ENCODE measurements at places on chromosomes 3 and 15. TPM values are rescaled to one million over a fixed set of nuclear protein-coding genes. Genes with fewer than 3 reads are reported as not detected.
A peak's percentile ranks its signal among the peaks of the same experiment; 100 is the strongest.

The C2CD4B gene
- 2.4 TPM for total RNA-seq

The GTF2A2 gene
- total RNA-seq: 136 TPM

GRCh38 chr3:187000711-187001151 lies 70.4 kb downstream of the ST6GAL1 start:
- H3K4me3 ChIP-seq: no peak overlapping the region
- H3K27me3 ChIP-seq: no peaks in the 10 kb centered on the region
- no peak for DNase-seq
- no peak overlapping the region for H3K27ac ChIP-seq

DNA sequence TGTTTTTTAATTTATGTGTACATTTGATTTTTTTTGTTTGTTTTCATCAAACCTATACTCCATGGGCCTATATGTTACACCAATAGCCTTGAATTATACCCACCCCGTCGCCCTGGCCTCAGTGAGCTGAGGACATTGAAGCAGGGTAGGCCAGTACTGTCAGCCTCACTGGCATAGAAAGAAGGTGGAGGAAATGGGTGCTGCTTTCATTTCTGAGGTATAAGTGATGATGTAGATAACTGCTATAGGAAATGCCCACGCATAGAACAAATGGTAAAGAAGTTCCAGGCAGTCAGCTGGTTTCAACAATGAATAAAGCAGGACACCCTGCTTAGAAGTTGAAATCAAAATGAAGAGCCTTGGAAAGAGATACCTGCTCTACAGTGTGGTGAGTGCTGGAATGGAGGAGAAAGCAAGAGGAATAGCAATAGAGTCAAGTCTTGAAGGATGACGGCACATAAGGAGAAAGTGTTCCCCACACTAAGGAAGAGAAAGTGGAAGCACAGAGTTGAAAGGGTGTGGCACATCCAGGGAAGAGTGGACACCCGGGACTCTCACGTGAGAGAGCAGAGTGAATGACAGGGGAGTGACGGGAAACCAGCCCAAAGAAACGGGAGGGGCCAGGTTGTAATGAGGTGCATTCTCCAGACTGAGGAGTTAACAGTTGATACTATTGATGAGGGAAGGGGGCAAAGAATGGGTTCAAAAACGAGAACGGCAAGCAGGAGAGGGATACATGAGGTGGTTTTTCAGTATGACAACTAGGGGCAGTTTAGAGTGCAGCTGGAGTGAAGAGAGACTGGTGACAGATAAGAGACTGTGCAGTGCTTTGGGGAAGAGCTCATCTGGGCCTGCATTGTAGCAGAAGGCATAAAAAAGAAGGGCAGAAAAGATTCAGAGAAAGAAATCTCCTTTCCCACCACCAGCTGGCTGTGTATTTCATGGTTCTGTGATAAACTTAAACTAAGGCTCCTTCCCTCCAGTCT lies 70.5 kb downstream of the KLHL25 start:
- H3K36me3 ChIP-seq: peaks cover 84% of the 10 kb centered on the region
- H3K4me3 ChIP-seq: no peak overlapping the region
- DNase-seq: no peak
- H3K4me1 ChIP-seq: peaks cover 24% of the 10 kb centered on the region
- no peaks in the 10 kb centered on the region for H3K27me3 ChIP-seq

DNA sequence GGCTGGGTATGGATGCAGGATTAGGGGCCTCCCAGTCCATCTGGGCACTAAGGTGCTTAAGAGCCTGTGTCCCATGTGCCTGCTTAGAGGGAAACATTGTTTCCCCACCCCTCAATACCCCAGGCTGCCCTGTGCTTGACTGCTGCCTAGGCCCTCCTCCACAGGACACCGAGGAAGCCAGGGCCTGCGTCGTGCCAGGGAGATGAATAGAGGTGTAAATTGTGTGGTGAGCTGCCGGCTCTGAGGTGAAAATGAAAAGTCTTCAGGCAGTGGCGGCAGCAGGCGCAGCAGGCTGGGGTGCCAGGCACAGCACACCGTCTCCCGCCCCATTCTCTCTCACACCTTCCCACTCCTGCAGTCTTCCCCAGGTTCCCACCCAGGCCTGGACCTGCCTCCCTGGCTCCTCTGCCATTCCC lies 13.9 kb upstream of the GRM2 start:
- no peaks in the 10 kb centered on the region for H3K4me1 ChIP-seq
- H3K27ac ChIP-seq: no peak overlapping the region
- no peak overlapping the region for H3K4me3 ChIP-seq

DNA sequence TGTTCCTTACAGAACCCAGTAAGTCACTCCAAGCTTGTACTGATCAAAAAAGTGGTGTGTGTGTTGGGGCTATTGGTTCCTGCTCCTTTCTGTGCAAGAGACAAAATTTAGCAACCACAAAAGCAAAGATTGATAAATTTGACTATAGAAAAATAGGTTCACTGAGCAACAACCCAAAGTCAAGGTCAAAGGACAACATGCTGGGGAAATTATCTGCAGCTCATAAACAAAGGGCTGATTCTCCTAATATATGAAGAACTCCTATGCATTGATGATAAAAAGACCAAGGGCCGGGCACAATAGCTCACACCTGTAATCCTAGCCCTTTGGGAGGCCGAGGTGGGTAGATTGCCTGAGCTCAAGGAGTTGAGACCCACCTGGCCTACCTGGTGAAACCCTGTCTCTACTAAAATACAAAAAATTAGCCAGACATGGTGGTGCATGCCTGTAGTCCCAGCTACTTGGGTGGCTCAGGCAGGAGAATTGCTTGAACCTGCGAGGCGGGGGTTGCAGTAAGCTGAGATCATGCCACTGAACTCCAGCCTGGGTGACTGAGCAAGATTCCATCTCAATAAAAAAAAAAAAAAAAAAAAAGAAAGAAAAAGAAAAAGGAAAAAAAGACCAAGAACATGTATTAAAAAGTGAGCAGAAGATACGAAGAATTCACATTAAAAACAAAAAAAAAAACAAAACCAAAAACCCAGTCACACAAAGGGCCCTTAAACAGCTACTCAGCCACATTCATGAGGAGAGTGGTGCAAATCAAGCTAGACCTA lies 29.8 kb downstream of the PPCDC start:
- no peak for DNase-seq
- H3K4me3 ChIP-seq: no peak overlapping the region
- no peaks in the 10 kb centered on the region for H3K36me3 ChIP-seq
- no peaks in the 10 kb centered on the region for H3K27me3 ChIP-seq
- H3K27ac ChIP-seq: no peak overlapping the region

DNA sequence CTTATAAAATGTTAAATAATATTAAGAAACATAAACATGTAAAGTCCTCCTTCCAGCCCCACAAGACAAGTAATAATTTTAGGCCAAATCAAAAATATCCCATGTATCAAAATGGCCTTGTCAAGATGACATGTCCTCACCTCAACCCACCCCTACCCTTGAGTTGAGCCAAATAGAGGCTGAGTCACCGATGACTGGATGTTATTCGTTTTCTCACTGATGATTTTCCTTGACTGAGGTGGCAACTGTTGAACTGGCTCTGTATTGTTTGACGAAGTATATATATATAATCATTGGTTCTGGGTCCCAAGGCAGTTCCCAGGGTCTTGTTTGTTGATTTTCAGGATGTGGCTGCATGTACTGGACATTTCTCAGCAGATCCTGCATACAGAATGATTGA lies 75.3 kb downstream of the TMEM108 start:
- no peak overlapping the region for H3K4me3 ChIP-seq
- peaks cover 10% of the 10 kb centered on the region for H3K4me1 ChIP-seq
- no peaks in the 10 kb centered on the region for H3K36me3 ChIP-seq

The ITIH1 gene
- total RNA-seq: 1.3 TPM

The ACKR4 gene
- total RNA-seq: 0.77 TPM

GRCh38 chr3:114624047-114624445 lies 330.2 kb downstream of the TIGIT start:
- peaks cover 64% of the 10 kb centered on the region for H3K4me1 ChIP-seq
- no peaks in the 10 kb centered on the region for H3K27me3 ChIP-seq
- peak overlapping the region; percentile 95 for H3K27ac ChIP-seq
- DNase-seq: peak; percentile 39

DNA sequence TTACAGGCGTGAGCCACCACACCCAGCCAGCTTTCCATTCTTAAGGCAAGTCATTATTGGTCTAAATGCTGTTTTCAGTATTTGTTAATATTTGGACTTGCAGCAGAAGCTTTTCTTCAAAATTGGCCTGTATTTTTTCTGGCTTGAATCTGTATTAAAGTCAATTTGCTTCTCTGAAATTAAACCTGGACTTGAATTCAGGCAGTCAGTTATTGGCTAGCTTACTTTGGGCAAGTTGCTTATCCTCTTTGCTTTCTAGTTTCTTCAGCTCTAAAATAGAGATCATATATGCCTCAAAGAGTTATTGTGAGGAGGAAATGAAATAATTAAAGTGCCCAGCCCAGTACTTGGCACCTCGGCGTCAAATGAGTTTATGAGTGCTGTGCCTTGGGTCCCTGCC lies 17.3 kb downstream of the STARD9 start:
- no peak overlapping the region for H3K27ac ChIP-seq
- no peaks in the 10 kb centered on the region for H3K4me1 ChIP-seq
- no peak overlapping the region for H3K4me3 ChIP-seq

The RTP3 gene
- total RNA-seq: not detected

GRCh38 chr3:193230610-193231009 lies 10.4 kb upstream of the PLAAT1 start:
- no peak for DNase-seq
- no peaks in the 10 kb centered on the region for H3K27me3 ChIP-seq
- no peak overlapping the region for H3K27ac ChIP-seq
- no peak overlapping the region for H3K4me3 ChIP-seq
- H3K4me1 ChIP-seq: no peaks in the 10 kb centered on the region

DNA sequence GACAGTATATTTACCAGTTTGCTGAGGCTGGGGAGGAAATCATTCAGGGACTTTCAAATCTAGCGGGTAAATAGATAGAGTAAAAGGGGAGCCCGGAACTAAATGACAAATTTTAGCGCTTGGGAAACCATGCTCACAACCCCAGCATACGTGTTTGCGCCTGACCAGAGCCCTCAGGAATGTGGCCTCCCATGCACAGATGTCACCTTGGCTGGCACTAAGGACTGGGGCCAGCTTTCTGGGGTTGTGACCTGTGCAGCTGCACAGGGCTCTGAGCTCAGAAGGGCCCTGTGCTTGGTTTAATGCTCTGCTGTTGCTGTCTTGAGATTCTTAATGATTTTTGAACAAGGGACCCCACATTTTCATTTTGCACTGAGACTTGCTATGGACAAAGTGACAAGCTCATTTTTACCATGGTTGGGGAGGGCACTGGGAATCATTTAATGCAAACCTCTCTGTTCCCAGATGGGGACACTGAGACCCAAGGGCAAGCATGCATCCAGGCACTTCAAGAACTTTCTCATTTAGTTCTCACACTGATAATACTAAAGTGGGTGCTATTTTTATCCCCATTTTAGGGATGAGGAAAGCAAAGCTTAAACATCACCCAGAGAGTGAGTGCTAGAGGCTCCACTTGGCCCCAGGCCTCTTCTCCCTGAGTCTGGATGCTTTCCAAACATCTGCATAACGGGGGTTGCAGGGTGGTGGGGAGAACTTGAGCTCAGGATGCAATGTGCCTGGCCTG lies 44.1 kb upstream of the FAM107A start:
- no peak overlapping the region for H3K27ac ChIP-seq
- no peaks in the 10 kb centered on the region for H3K36me3 ChIP-seq
- H3K4me1 ChIP-seq: no peaks in the 10 kb centered on the region
- H3K27me3 ChIP-seq: no peaks in the 10 kb centered on the region
- DNase-seq: no peak
- no peak overlapping the region for H3K4me3 ChIP-seq

DNA sequence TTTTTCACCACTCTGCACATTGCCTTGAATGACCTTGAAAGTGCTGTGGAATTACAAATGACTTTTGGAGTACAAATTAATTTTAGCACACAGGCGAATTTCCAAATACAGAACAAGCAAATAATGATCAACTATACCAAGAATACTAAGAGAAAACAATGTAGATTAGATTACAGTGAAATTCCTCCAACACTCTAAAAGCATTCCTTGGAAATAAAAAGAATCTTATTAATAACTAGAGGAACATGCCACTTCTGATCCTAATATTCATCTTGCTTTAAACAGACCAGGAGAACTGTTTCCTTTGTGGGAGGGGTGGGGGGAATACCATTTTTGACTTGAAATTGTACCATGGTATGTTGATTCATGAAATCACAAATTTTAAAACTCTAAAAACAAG lies 167.5 kb downstream of the SUCLG2 start:
- no peaks in the 10 kb centered on the region for H3K27me3 ChIP-seq
- DNase-seq: no peak
- H3K4me1 ChIP-seq: no peaks in the 10 kb centered on the region
- no peak overlapping the region for H3K27ac ChIP-seq

GRCh38 chr3:7447197-7447769 lies 586.4 kb downstream of the GRM7 start:
- no peak overlapping the region for H3K27ac ChIP-seq
- no peak for DNase-seq
- no peaks in the 10 kb centered on the region for H3K36me3 ChIP-seq
- no peaks in the 10 kb centered on the region for H3K27me3 ChIP-seq
- no peak overlapping the region for H3K4me3 ChIP-seq
- H3K4me1 ChIP-seq: no peaks in the 10 kb centered on the region

GRCh38 chr3:99638167-99638948 lies at the start of gene COL8A1:
COL8A1 (plus strand) TSS chr3:99638594; CDS start chr3:99790683, 152,089 bp downstream.
- peaks cover 17% of the 10 kb centered on the region for H3K4me1 ChIP-seq
- H3K4me3 ChIP-seq: no peak within 1 kb of the TSS
- no peaks in the 10 kb centered on the region for H3K36me3 ChIP-seq
- H3K27me3 ChIP-seq: peaks cover 30% of the 10 kb centered on the region

DNA sequence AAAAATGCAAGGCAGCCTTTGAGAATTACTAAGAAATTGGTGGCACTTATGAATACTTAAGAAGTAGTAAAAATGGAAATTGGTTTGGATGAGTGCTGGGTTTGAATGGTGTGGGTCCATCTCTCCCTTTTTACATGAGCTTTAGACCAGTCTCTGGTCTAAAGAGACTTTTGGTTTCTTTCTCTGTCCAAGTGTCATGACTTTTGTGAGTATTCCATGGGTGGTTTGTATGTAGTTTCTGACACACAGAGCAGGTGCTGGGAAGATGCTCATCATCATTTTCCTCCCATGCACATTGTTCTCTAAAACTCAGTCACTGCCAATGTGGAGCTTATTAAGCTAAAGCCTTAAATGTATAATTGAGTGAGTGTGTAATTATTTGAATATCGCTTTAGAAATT lies 63.5 kb downstream of the KAT2B start:
- no peaks in the 10 kb centered on the region for H3K27me3 ChIP-seq
- no peaks in the 10 kb centered on the region for H3K4me1 ChIP-seq
- no peak for DNase-seq
- H3K36me3 ChIP-seq: no peaks in the 10 kb centered on the region
- no peak overlapping the region for H3K4me3 ChIP-seq

DNA sequence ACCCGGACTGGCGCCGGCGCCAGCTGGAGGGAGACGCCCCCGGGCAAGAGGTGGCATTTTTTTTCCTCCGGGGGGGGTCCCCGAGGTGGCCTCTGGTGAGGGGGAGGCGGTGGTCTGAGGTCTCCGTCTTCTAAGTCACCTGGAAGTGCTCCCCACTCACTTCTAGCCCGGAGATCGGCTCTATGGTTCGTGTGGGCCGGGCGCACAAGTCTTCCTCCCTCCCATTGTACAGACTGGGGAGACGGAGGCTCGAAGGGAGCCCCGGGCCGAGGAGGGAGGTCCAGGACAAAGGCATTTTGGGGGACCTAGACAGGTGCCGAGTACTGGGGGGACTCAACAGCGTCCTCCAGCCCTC lies 4.4 kb downstream of the GATA2 start:
- DNase-seq: no peak
- H3K4me3 ChIP-seq: no peak overlapping the region
- H3K27me3 ChIP-seq: peaks cover 96% of the 10 kb centered on the region
- H3K4me1 ChIP-seq: peaks cover 42% of the 10 kb centered on the region
- H3K36me3 ChIP-seq: no peaks in the 10 kb centered on the region

GRCh38 chr3:124887177-124887931 lies at the start of gene ITGB5:
ITGB5 (minus strand) TSS chr3:124887365; CDS start chr3:124887000, 365 bp downstream.
- no peaks in the 10 kb centered on the region for H3K36me3 ChIP-seq
- H3K27ac ChIP-seq: peak within 1 kb of the TSS; percentile 89
- peaks cover 25% of the 10 kb centered on the region for H3K4me1 ChIP-seq
- peak within 1 kb of the TSS; percentile 68 for H3K4me3 ChIP-seq
- DNase-seq: peak; percentile 79

Data from adrenal gland (tissue), 19 donors.